ENCODE measurements at places on chromosomes 11 and 22.

GRCh38 chr11:127106938-127107337, 106.4 kb upstream of the KIRREL3 start:
- no peaks in the 10 kb centered on the region for H3K36me3 ChIP-seq
- no peak for DNase-seq
- H3K27ac ChIP-seq = no peak overlapping the region
- no peaks in the 10 kb centered on the region for H3K4me1 ChIP-seq
- H3K4me3 ChIP-seq = no peak overlapping the region
- no peaks in the 10 kb centered on the region for H3K27me3 ChIP-seq

DNA sequence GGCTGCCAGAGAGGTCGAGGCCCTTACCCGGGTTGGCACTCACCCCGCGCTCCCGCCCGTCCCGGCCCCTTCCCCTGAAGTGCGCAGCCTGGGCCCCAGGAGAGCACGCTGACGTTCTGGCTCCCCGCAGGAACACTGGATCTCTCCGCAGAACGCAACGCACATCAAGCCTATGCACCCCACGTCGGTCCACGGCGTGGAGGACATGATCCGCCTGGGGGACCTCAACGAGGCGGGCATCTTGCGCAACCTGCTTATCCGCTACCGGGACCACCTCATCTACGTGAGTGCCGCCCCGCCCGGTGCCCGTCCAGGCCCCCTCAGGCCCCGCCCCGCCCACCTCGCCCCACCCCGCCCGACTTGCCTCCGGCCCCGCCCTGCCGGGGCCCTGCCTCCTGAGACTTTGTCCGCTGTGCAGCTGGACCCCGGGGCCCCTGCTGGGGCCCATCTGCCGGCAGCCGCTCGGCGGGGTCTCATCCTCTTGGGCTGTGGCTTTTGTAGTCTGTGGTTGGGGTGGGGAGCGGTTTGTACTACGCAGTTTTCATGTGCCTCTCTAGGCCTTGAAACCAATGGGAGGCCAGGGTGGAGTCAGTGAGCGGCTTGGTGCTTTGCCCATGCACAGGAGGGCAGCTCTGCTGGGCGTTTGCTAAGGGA, 19.7 kb downstream of the MYO7A start:
- H3K27ac ChIP-seq = peak overlapping the region; percentile 10
- H3K27me3 ChIP-seq = peaks cover 3% of the 10 kb centered on the region
- H3K4me3 ChIP-seq = peak overlapping the region; percentile 46
- peak; percentile 47 for DNase-seq
- H3K36me3 ChIP-seq = no peaks in the 10 kb centered on the region

- no peaks in the 10 kb centered on the region for H3K27me3 ChIP-seq
- H3K36me3 ChIP-seq = no peaks in the 10 kb centered on the region
- DNase-seq = peak; percentile 21
- peak overlapping the region; percentile 71 for H3K4me3 ChIP-seq
- peak overlapping the region; percentile 86 for H3K27ac ChIP-seq
- H3K4me1 ChIP-seq = peaks cover 25% of the 10 kb centered on the region
Measured at GRCh38 chr11:62401811-62402210, 17.0 kb upstream of the SCGB1A1 start.

DNA sequence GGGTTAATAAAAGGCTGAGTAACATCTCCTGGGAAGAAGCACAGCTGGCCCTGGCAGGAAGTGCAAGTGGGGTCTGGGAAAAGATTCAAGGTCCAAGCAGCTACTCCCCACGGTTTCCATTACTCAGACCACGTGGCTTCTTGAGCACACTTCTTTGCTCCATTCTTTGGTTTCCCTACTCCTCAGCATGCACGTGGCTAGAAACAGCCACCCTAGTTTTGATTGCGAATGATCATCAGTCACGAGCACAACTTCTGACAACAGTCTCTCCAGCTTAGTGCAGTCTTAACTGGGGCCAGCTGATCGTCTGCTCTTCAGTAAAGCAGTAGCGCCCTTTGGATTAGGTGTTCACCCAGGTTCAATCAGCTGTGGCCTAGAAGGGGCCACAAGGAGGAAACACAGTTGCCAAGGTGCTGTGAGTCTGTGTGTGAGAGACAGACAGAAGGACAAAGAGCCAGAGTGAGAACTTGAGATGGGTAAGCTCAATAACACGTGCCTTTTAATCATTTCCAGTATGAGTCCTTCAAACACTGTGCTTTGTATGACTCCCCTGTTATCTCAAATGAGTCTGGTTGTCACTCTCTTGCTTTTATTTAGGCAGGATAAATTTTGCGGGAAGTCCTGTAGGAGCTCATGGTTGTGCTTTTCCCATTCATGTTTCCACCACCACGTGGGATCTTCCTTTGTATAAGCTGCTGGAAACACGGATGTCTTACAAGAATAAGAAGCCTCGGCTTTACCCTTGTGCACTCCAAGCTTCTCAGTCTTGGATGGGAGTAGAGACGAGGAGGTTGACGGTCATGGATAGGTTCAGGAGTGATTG, 901 bp upstream of the PARVA start:
- peak overlapping the region; percentile 51 for H3K4me3 ChIP-seq
- peaks cover 9% of the 10 kb centered on the region for H3K4me1 ChIP-seq
- peaks cover 8% of the 10 kb centered on the region for H3K27me3 ChIP-seq
- H3K27ac ChIP-seq = no peak overlapping the region
- no peaks in the 10 kb centered on the region for H3K36me3 ChIP-seq

GRCh38 chr11:7595016-7595866, 78.1 kb downstream of the CYB5R2 start:
- no peak for DNase-seq
- H3K27me3 ChIP-seq = no peaks in the 10 kb centered on the region
- no peak overlapping the region for H3K4me3 ChIP-seq
- peaks cover 2% of the 10 kb centered on the region for H3K36me3 ChIP-seq

GRCh38 chr22:33036881-33037280, 21.3 kb downstream of the SYN3 start:
- H3K27ac ChIP-seq = no peak overlapping the region
- no peaks in the 10 kb centered on the region for H3K36me3 ChIP-seq
- peaks cover 13% of the 10 kb centered on the region for H3K27me3 ChIP-seq

- no peak for DNase-seq
- peaks cover 4% of the 10 kb centered on the region for H3K27me3 ChIP-seq
- H3K36me3 ChIP-seq = no peaks in the 10 kb centered on the region
- H3K4me1 ChIP-seq = peaks cover 10% of the 10 kb centered on the region
- H3K4me3 ChIP-seq = no peak overlapping the region
Measured at GRCh38 chr22:36787204-36787988, 11.5 kb upstream of the IFT27 start.

- no peaks in the 10 kb centered on the region for H3K27me3 ChIP-seq
- peak overlapping the region; percentile 92 for H3K27ac ChIP-seq
- H3K4me1 ChIP-seq = peaks cover 61% of the 10 kb centered on the region
- DNase-seq = peak; percentile 91
- H3K4me3 ChIP-seq = peak overlapping the region; percentile 89
Measured at GRCh38 chr22:37484480-37485394, 1.4 kb downstream of the MFNG start.

DNA sequence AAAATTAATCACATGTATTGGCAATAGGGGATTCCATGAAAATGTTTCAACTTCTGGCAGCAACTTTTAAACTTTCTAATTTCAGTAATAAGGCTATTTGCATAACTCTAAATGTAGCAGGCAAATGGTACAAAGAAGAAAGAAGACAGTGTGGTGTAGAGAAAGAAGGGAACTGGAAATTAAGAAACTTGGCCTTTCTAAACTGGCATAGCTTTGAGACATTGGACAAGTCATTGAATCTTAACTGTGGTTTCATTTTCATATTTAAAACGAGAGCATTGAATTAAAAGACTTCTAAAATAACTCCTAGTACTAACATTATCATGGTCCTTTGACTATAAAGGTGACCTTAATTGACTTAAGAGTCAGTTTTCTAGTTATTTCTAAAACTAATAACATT, 125.0 kb downstream of the UVRAG start:
- no peaks in the 10 kb centered on the region for H3K36me3 ChIP-seq
- H3K27ac ChIP-seq = no peak overlapping the region
- H3K27me3 ChIP-seq = no peaks in the 10 kb centered on the region
- no peak overlapping the region for H3K4me3 ChIP-seq
- no peaks in the 10 kb centered on the region for H3K4me1 ChIP-seq
- DNase-seq = no peak

DNA sequence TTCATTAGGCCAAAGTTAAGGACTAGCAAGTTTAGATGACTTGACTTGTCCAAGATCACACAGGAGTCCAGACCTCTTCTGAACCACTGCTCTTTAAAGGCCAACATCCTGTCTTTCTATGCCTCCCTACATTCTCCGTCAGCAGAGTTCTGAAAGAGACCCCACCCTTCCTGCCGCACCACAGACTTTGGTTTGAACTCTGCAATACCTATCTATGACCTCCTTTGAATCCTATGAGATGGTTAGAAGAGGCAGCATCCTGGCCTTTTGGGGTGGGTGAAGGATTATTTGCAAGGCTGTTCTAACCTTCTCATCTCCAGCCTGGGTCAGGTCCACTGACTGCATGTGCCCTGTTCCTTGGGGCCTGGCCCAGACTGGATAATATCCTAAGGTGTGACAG, 4.3 kb upstream of the RRM1 start:
- peak overlapping the region; percentile 84 for H3K27ac ChIP-seq
- H3K27me3 ChIP-seq = no peaks in the 10 kb centered on the region
- H3K36me3 ChIP-seq = peaks cover 32% of the 10 kb centered on the region
- DNase-seq = peak; percentile 53
- H3K4me1 ChIP-seq = peaks cover 72% of the 10 kb centered on the region
- no peak overlapping the region for H3K4me3 ChIP-seq

- no peaks in the 10 kb centered on the region for H3K4me1 ChIP-seq
- H3K27me3 ChIP-seq = no peaks in the 10 kb centered on the region
Measured at GRCh38 chr11:101478587-101479369, 105.0 kb downstream of the TRPC6 start.

DNA sequence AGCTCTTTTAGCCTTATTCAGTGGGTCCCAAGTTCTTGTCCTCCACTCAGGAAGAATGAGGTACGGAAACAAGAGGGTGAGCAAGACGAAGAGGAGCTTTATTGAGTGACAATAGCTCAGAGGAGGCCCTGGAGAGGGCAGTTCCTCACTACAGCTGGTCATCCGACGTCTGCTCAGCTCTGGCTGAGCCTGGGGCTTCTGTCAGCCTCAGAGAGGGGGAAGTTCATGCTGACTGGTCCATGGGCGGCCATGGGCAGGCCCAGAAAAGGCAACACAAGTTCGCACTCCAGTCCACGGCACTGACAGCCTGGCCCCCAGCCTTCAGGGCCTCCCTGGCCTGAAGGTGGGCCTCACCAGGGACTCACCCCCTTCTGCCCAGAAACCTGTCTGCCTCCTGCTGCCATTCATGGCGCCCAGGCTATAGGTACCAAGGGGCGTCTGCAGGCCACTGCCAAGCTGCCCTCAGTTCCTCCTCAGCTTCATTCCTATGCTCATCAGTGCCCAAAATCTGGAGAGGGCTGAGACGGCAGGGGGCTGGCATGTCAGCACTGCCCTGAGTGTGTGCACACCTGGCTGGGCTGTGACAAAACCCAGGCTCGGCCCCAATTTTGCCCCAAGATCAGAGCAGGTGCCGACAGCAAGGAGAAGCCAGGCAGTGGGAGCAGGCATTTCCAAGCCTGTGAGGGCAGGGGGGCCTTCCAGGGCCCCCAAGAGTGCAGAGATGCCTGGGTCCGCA, 21.7 kb upstream of the KIAA0930 start:
- no peaks in the 10 kb centered on the region for H3K36me3 ChIP-seq
- H3K4me1 ChIP-seq = no peaks in the 10 kb centered on the region
- peaks cover 5% of the 10 kb centered on the region for H3K27me3 ChIP-seq
- DNase-seq = no peak

- peaks cover 25% of the 10 kb centered on the region for H3K4me1 ChIP-seq
- peaks cover 11% of the 10 kb centered on the region for H3K36me3 ChIP-seq
- H3K27me3 ChIP-seq = no peaks in the 10 kb centered on the region
- no peak for DNase-seq
Measured at GRCh38 chr11:33067294-33067693, 27.9 kb downstream of the TCP11L1 start.

DNA sequence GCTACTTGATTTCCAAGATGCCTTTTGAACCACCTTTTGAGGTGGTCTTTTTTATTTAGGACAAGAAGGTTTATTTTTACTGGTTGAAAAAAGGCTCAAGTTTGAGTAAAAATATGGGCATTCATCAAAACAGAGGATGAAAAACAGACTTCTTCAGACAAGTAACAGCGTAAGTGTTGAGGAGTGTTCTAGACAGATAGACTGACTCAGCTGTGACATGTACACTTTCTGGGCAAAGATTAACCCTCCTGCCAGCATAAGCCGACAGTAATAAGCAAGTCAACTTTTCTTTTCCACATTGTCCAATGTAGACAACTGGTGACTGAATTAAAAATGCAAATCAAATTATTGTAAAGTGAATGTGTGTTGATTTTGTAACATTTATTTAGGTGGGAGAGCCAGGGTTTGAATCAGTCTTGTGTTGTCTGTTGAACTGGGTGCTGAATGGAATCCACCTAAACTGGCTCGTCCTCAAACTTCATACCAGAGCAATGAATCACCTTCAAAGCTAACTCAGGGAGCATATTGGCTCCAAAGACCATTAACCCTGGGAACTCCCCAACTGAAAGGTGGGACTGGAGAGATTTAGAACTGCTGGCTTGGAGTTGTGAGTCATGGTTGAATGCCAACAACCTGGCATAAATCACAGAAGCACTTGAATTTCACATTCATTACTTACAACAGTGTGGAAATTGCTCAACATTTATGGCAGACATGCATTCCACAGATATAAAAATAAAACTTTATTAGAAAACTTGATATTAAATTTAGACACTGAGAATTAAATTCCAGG, 377.0 kb downstream of the ETS1 start:
- H3K27me3 ChIP-seq = no peaks in the 10 kb centered on the region
- H3K4me3 ChIP-seq = no peak overlapping the region
- peaks cover 1% of the 10 kb centered on the region for H3K36me3 ChIP-seq
- no peak for DNase-seq
- H3K27ac ChIP-seq = no peak overlapping the region
- peaks cover 5% of the 10 kb centered on the region for H3K4me1 ChIP-seq

DNA sequence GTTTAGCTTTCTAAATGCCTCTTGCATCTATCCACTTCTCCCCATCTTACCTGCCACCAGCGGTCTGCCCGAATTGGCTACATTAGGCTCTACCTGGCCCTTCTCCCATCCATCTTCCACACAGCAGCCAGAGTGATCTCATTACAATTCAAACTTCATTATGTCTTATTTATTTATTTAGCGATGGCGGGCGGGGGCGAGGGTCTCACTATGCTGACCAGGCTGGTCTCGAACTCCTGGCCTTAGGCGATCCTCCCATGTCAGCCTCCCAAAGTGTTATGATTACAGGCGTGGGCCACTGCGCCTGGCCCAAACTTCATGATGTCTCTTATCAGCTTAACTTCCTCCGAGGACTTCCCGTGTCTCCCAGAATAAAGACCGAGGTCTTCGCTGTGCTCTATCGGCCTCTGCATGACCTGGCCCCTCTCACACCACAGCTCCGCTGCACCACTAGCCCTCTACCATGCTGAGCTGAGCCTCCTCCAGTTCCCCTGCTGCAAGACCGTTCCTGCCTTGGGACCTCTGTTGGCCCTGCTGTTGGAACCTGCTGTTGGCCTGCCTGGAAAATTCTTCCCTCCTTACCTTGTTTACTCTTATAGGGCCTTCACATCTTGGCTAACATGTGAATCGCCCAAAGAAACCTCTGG, 870 bp upstream of the CTTN start:
- H3K36me3 ChIP-seq = peaks cover 2% of the 10 kb centered on the region
- no peak overlapping the region for H3K27ac ChIP-seq
- DNase-seq = no peak

GRCh38 chr11:111641339-111642015, 39.2 kb downstream of the SIK2 start:
- H3K4me1 ChIP-seq = peaks cover 8% of the 10 kb centered on the region
- H3K36me3 ChIP-seq = peaks cover 13% of the 10 kb centered on the region
- no peaks in the 10 kb centered on the region for H3K27me3 ChIP-seq
- no peak for DNase-seq
- H3K4me3 ChIP-seq = no peak overlapping the region

Measured in activated CD4-positive, alpha-beta memory T cell treated with anti-CD3 and anti-CD28 coated beads for 36 hours (primary cell).